ENCODE measurements at places on chromosomes 4 and X.

- no peak for DNase-seq
Observed at GRCh38 chrX:149647505-149647904, 15.9 kb upstream of the TMEM185A start.

GRCh38 chr4:175705407-175705806, 106.7 kb downstream of the GPM6A start:
- no peak for DNase-seq

- DNase-seq, result no peak
Observed at GRCh38 chrX:125210146-125210545, 109.5 kb upstream of the TEX13C start.

- no peak for DNase-seq
Observed at GRCh38 chr4:83179205-83179604, 64.7 kb upstream of the PLAC8 start.

- DNase-seq, result no peak
Observed at GRCh38 chrX:4710618-4711433, 997.4 kb upstream of the PRKX start.

DNA sequence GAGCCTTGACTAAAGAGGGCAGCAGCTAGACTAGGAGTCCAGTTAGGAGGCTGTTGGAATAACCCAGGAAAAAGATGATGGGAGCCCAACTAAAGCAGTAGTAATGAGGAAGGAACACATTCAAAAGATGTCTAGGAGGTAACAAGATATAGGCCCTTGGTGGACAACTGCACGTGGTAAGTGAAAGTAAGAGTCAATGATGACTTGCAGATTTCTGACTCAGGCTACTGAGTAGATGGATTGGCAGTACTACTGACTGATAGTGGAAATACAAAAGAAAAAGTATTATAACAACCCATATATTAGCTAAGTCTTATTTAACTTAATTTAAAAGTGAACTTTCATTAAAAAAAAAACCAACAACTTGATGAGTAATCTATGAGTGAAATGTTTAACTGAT, 74.0 kb downstream of the PAK3 start:
- DNase-seq, result no peak

- no peak for DNase-seq
Observed at GRCh38 chrX:23855569-23855968, 52.2 kb downstream of the APOO start.

DNA sequence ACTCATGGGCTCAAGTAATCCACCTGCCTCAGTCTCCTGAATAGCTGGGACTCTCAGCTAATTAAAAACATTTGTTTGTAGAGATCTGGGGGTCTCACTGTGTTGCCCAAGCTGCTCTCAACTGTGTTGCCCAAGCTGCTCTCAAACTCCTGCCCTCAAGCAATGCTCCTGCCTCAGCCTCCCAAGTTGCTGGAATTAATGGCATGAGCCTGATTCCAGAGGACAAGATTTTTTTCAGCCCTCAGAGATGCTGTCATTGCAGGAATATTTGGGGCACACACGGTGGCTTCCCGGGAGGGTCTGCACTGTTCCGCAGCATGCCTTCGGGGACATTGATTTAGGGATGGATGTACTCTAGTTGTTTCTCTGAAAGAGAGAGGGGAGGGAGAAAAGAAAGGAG, 49.7 kb downstream of the STK32B start:
- DNase-seq, result no peak

DNA sequence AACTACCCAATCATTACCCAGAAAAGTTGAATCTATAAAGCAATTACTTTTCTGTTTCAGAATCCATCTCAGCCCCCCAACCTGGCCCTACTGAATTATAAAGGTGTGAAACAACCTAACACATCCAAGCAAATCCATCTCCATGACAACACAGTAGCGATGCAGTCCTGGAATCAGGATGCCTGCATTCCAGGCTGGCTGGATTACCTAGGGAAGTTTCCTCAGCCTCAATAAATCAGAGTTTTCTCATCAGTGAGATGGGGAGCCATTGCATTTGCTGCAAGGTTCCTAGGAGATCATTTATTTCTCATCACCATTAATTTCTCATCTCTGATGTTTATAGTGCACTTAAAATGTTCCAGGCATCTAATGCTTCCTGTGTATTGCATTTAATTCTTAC, 46.0 kb downstream of the LNX1 start:
- no peak for DNase-seq

- no peak for DNase-seq
Observed at GRCh38 chr4:138798404-138798803, 217.2 kb upstream of the NOCT start.

GRCh38 chr4:151661873-151662272, 98.9 kb downstream of the GATB start:
- DNase-seq, result no peak

DNA sequence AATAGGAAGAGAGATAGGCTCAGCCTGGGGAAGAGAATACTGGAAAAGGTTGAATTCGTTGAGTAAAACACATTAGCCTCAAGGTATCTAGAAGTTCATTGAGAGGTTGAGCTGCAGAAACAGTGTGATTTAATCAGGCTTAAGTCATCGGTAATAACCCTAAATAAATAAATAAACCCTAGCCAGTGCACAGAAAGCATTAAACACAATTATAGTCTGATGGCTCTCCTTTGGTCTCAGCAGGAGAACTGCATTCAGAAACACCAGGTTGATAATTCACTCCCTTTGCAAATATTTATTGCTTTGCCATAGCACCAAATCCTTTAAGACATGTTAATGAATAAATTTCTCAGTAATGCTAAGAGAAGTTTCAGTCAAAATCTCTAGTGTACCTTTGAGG, 9.6 kb downstream of the DCX start:
- no peak for DNase-seq

DNA sequence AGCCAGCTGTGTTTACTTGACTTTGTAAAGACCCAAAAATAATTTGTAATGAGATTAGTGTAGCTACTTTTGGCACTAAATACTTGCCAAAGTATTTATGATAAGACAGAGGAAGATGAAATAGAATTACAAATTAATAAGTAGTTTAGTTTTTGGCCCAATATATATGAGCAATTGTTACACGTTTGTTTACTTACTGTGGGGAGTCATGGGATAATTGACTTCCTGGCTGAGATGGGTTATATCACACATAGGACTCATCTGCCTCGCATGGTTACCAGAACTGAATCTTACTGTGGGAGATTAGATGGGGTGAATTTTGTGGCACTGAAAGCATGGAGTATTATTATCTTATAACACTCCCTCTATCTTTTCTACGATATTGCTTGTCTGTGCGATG, 66.6 kb downstream of the INTS12 start:
- no peak for DNase-seq

DNA sequence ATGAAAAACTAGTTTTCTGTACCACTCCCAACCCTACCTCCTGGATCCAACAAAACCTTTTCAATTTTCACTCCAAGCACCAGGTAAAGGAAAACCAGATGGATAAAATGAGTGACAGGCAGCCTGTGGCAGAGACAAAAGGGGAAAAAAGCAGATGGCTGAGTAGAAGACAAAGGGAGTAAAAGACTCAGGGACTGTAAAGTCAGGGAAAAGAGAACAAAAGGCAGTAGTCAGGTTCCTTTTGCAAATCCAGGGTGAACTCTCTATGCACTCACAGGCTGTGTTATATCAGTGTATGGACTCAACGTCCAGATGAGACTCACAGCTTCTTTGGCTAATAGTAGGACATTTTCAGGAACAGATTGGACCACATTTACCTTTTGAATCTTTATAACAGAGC, 54.2 kb downstream of the QRFPR start:
- DNase-seq, result no peak

DNA sequence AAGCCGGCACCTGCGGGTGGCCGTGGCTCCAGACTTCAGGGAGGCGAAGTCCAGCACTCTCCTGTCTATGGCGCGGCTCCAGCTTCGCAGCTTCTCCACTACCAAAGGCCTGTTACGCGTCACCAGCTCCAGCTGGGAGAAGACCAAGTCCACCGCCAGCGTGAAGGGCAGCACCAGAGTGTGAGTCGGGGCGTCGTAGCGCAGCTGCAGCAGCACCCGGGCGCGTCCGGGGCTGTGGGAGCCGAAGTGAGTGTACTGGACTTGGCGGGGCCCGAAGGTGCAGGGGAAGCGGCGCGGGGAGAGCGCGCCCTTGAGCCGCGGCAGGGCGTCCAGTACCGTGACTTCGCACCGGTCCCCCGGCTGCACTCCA, 444 bp downstream of the FREM3 start:
- DNase-seq, result no peak

DNA sequence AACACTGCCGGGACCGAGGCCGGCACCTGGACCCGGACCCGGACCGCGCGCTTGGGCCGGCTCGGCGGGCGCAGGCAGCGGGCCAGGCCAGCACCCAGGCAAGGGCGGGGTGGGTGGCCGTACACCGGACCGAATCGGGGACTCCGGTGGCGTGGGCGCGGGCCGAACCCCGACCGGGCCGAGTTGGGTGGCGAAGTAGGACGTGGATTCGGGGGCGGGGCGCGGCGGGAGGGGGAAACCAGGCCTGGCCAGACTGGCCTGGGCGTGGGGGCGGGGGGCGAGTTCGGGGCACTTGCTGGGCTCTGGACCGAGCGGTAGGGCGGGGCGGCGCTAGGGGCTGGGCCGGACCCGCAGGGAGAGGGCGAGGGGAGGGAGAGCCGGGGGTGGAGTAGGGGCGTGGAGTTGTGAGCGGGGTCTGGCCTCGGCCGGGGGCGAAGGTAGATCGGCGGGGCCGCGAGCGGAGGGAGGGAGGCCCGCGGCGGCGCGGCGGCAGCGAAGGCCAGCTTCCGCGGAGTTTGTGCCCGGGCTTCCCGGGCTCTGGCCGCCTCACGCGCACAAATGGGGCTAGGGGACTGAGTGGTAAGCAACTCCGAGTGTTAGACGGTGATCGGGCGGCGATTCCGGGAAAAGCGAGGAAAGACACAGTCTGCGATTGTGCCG, 1.8 kb upstream of the BCORL1 start:
- peak; percentile 30 for DNase-seq

- no peak for DNase-seq
Observed at GRCh38 chrX:97854086-97854485, 970.4 kb downstream of the RPA4 start.
